Activated T-helper 9 cell treated with anti-CD3 and anti-CD28 coated beads, Interleukin-2, amount 50 U/mL, for 16 hours (primary cell): ENCODE measurements at places on chromosomes 2 and 18.

- DNase-seq, result no peak
Observed at GRCh38 chr2:45541450-45541849, 69.6 kb downstream of the SRBD1 start.

DNA sequence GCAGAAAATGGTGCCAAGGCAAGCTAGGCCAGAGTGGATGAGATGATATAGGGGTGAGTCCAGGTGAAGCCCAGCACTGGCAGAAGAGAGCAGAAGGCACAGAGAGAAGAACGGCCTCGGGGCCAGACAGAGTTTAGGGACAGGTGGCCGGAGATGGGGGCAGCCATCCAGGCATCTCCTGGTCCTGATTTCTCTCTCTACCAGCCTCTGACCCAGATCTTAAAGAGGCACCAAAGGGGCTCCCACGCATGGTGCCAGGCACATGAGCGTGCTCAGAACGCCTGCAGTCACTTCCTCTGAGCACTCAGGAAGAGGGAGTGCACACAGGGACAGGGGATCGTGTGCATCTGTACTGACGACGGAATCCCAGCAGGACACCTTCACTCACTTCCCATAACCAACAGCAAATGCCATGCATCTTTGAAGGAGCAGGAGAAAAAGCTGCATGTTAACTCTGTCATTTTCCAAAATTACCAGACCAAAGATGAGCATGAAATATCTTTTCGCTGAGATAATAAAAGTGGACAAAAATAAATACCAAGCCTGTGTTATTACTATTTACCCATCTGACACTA, 427.8 kb upstream of the MYT1L start:
- DNase-seq, result no peak

DNA sequence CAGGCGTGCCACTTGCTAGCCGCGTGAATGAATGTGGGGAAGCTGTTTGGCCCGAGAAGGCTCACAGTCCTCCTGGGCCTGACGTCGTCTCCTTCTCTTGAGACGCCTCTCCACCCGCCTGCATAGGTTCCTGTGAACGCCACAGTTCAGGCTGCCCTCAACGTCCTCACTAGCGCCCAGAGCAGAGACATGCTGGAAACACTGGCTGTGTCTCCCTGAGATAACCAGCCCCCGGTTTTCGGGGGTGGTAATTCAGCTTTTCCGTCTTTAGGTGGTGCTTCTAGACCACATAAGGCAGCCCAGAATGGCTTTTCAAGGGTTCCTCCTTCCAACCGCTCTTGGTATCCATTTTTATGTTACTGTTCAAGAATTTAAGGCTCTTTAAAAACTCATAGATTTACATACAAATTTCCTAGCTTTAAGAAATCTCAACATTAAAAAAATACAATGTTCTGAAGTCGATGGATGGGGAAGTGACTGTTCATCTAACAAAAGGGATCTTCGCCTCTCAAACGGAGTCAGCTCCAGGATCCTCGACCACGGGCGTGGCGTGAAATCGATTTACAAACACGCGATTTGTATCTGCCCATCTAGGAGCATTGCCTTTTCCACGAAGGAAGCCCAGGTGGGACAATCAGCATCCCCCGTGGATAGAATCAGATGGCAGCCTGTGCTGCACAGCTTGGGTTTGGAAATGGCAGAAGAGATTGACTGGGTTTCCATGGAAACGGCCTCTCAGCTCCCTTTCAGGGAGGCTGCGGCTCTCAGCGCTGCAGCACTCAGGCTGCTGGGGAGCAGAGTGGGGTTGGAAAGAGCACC, 110.6 kb upstream of the PXDN start:
- DNase-seq, result no peak

DNA sequence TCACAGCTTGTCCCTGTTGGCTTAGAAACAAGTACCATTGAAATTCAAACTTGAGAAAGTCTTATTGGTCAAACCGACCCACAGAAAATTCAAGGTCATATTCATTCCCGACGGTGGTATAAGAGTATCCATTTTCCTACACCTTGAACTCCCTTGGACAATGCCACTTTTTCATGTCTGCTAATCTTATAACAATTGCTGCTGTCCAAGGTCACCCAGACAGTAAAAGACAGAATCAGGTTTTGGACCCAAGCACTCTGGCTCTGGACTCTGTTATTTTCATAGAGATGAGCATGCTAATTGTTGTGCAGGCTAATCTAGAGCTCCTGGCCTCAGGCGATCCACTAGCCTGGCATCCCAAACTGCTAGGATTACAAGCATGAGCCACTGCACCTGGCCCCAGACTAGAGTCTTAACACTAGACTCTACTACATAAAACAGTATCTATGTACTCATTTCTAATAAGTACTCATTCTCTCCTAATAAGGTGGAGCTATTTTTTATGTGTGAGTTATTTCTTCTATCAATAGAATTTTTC, 57.8 kb downstream of the C2orf76 start:
- no peak for DNase-seq
